ENCODE measurements at places on chromosomes 11 and 22.

DNA sequence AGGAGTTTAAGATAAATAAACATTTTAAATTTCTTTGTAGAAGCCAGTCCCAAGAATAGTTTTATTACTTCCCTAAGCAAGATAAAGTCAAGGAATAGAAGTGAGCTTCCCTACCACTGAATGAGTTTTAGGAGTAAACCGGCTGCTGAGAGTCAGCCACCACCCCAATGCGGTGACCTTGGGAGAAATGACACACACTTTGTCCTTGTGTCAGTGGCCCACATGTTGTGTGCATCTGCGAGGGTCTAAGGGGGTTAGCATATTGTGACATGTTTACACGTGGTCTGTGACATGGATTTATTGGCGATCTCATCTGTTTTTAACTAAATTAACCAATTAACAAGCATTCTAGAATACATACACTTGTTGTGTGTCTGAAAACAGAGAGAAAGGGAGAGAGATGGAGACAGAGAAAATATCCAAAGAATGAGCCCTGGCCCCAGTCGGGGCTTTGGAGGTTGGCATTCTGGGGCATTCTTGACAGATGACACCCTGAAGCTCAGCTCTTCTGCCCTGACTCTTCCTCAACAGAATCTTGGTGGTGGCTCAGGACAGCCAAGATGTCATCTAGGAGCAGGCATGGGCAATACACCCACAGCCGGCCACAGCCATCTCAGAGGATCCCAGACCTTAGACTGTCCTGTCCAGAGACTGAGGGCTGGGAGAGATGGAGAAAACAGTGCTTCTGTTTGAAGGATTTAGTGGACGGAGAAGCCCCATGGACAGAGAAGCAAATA lies 29.7 kb upstream of the TMPRSS4 start:
- no peak for DNase-seq

DNA sequence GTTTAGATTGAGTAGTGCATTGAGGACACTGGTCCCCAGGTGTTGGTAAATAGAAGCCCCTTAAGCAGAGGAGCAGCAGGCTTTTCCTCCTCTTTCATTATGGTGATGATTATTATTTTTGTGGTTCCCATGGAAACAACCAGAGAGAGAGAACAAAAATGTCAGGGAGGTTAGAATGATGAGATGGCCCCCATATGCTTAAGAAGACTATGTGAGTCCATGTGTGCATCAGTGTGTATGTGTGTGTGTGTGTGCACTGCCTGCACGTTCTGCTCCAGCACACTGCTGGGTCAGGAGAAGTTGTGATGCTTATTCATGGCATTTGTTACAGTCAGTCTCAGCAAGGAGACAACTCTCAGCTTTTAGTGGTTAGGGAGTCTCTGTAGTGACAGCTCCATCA lies 724.2 kb downstream of the NTM start:
- no peak for DNase-seq

DNA sequence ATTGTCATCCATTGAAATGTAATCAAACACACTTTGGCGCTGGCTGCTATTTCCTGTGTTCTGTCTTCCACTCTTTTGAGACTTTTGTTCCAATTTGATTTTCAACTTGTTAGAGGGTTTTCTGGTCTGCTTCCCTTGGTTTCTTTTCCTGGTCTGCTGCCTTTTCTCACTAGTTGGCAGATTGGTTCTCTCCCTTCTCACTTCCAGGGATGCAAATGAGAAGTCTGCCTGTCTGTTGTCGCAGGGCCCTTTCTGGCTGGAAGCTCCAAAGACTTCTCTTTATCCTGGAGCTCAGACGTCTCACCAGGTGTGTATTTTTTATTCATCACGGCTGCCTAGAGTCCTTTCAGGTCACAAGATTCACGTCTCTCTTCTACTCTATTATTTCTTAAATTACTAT lies 84.0 kb downstream of the RPS6KA4 start:
- no peak for DNase-seq

DNA sequence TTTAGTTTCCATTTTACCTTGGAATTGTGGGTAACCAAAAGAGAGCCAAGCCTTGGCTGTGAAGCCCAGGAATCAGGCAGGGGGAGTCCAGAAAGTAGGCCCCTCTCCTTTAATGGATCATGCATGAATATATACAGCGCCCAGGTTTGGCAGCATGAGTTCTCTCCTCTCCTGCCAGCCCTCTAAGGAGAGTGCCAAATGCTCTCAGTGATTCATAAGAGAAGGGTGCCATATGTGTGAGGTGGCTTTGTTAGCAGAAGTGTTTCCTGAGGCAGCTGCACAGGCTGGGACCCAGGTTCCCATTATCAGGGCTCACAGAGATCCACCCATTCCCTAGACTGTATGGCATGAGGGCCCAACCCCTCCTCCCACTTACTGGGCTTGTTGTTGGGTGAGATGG lies 52.3 kb upstream of the SCUBE2 start:
- no peak for DNase-seq

DNA sequence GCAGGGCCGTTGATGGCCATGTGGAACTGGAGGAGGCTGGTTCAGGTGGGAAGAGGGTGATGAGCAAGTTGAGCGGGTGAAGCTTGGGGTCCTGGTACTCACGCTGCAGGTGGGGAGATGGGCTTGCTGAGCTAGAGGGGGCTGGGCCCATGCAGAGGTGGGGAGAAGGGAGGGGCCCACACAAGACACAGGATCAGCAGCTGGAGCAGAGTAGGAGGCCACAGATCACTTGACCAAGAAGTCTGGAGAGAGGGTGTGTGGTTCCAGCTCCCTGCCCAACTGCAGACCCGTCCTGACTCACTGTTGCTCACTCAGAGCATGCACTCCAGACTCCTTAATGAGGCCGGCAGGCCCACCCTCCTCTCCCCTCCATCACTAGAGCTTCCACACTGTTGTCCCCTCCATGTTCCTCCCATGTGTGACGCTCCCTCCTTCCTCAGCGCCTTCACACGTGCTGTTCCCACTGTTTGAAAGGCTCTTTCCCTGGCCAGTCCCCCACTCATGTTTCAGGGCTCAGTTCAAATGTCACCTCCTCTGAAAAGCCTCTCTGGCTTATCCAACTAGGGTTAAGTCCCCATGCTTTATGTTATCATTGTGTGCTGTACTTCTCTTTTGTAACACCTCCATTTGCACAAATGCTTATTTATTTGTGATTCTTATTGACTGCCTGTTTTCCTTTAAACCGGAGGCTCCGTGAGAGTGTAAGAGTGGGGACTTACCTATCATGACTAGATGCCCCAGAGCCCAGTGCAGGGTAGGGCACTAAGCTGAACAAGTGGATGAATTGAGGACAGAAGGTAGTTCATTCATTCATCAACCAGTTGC lies 2.3 kb downstream of the CCDC86 start:
- DNase-seq = no peak

GRCh38 chr11:119496469-119496868 lies 73.5 kb upstream of the THY1 start:
- no peak for DNase-seq

Measured in GM04504 (cell line).